K562 (cell line): ENCODE measurements at places on chromosomes 11 and 22. TPM values are rescaled to one million over a fixed set of nuclear protein-coding genes. Genes with fewer than 3 reads are reported as not detected.
A peak's percentile ranks its signal among the peaks of the same experiment; 100 is the strongest.

- H3K4me1 ChIP-seq: no peaks in the 10 kb centered on the region
- H3K27ac ChIP-seq: no peak overlapping the region
- H3K4me3 ChIP-seq: no peak overlapping the region
- DNase-seq: no peak
- H3K36me3 ChIP-seq: peaks cover 88% of the 10 kb centered on the region; the same call in 2 of the 3 replicates
These were observed 47.0 kb downstream of the APOL1 start for GRCh38 chr22:36299911-36300310.

DNA sequence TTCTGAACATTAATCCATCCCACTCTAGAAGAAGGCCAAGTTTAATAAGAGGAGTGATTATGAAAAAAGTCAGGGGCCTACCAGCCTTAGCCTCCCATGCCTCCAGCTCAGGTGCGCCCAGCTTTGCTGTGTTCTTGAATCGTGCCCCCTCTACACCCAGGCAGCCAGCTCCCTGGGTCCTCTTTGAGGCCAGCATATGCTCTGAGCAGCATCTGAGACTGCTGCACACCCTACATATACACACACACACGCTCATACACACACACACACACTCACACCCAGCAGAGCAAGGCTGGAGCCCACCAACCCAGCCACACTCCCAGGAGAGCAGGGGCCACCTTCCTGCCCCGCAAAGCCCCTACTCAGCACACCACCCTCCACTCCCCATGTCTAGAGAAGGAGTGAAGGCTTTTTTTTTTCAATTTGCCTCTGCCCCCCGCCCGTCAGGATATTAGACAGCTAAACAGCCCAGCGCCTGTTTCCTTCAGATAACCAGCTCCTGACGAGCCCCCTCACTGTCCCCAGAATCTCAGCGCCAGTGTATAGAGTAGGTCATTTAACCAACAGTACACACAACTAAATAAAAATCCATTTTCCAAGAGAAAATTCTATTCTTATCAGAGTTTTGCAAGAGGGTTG lies 121.6 kb downstream of the BUD13 start:
- no peaks in the 10 kb centered on the region for H3K27me3 ChIP-seq
- no peaks in the 10 kb centered on the region for H3K36me3 ChIP-seq

DNA sequence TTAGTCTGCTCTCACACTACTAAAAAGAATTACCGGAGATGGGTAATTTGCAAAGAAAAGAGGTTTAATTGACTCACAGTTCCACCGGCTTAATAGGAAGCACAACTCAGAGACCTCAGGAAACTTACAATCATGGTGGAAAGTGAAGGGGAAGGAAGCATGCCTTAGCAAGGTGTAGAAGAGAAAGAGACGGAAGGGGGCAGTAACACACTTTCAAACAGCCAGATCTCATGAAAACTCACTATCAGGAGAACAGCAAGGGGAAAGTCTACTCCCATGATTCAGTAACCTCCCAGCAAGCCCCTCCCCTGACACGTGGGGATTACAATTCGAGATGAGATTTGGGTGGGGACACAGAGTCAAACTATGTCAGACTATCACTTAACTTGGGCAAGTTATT lies 236.6 kb upstream of the ANO3 start:
- no peak overlapping the region for H3K4me3 ChIP-seq
- H3K36me3 ChIP-seq: no peaks in the 10 kb centered on the region
- DNase-seq: no peak

The TRIM48 gene
- total RNA-seq: not detected in 2 replicates

GRCh38 chr11:19890308-19890707 lies 177.7 kb downstream of the NAV2 start:
- no peak overlapping the region for H3K4me3 ChIP-seq
- H3K4me1 ChIP-seq: no peaks in the 10 kb centered on the region
- H3K27ac ChIP-seq: no peak overlapping the region
- peaks cover 5% of the 10 kb centered on the region; the same call in 1 of the 3 replicates for H3K27me3 ChIP-seq
- DNase-seq: no peak

GRCh38 chr11:124917115-124917637 lies 1.9 kb upstream of the HEPN1 start:
- no peak overlapping the region for H3K27ac ChIP-seq
- DNase-seq: no peak
- H3K4me3 ChIP-seq: no peak overlapping the region
- no peaks in the 10 kb centered on the region for H3K36me3 ChIP-seq

The LINC01488 gene
- not detected in 2 replicates for total RNA-seq

- H3K27me3 ChIP-seq: no peaks in the 10 kb centered on the region; the same call in 2 of the 3 replicates
- H3K4me1 ChIP-seq: no peaks in the 10 kb centered on the region
- no peak overlapping the region for H3K4me3 ChIP-seq
- H3K36me3 ChIP-seq: no peaks in the 10 kb centered on the region
These were observed 101.4 kb downstream of the DBX1 start for GRCh38 chr11:20058749-20059458.

DNA sequence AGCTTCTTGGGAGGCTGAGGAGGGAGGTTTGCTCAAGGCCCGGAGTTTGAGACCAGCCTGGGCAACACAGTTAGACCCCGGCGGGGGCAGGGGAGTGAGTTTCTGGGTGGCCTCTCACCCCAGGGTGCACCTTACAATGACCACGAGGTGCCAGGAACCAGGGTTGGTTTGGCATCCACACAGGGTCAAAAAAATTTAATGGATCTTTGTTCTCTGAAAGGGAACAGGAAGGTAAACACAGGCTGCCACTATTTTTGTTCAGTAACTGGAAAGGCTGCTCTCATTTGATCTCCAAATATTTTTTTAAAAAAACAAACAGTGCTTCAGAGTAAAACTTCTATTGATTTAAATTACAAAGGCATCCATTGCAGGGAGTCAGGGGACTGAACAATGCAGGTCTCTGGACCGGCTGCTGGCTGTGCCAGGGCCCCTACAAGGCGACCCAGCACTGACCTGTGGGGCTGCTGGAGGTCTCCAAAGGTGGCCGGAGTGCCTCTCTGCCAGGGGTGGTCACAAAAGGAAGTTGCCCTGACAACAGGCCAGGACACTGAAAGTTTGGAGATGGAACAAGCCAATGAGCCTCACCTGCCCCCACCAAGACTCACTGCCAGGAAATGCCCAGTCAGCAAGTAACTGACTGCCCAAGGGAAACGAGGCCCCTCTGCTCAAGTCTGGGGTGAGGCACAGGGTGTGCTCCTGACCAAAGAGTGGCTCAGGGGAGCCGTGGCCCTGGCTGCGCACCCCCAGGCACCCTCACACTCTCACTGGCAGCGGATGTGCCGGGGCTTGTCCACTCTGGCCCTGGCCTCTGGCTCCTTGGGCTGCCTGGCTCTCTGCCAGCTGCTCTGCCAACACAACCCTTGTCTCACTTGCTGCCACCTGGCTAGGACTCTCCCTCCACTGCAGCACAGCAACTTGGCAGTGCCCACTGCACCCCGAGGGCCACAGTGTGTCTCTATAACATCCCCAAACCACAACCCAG lies 51.8 kb downstream of the ARFGAP3 start:
- no peak for DNase-seq
- H3K36me3 ChIP-seq: peaks cover 13% of the 10 kb centered on the region; the same call in 2 of the 3 replicates
- no peak overlapping the region for H3K4me3 ChIP-seq
- no peaks in the 10 kb centered on the region for H3K27me3 ChIP-seq
- no peak overlapping the region for H3K27ac ChIP-seq

GRCh38 chr22:43238526-43239006 lies 51.6 kb upstream of the TTLL12 start:
- no peaks in the 10 kb centered on the region for H3K36me3 ChIP-seq
- no peaks in the 10 kb centered on the region for H3K27me3 ChIP-seq
- DNase-seq: no peak
- H3K27ac ChIP-seq: no peak overlapping the region
- no peak overlapping the region for H3K4me3 ChIP-seq

The BACE1 gene
- 0.18 and 0.29 TPM in 2 replicates for total RNA-seq

DNA sequence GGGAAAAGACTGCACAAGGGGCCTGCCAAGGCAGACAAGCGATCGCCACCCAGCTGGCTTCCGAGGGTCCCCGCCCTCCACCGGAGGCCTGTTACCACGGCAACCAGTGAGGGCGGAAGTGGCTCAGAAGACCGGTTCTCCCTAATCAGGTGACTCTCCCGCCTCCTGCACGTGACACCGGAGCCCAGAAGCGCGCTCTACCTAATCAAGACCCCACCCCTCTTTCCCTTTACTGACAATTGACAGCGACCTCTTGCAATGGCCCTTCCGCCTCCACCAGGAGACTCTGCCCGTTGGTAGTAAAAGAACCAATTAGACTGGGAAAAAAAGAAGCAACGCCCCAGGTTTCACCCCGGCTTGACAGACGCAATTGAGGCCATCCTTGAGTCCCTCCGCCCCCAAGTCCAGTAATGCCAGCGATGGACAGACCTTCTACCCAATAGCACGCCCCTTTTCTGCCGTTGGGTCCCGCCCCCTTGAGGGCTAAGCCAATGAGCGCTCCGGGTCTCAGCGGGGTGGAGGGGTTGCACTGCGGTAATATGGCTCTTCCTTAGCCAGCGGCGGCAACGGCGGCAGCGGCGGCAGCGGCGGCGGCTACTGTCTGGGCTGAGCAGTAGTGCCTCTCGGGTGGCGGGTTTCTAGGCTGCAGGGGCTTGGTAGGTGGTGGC lies at the start of gene UVRAG:
UVRAG (plus strand) TSS at position 534 of the 668 bp plus-strand sequence. CDS start 198 bp downstream, outside the sequence.
- H3K36me3 ChIP-seq: no peaks in the 10 kb centered on the region
- peak within 1 kb of the TSS; percentile 79 for H3K27ac ChIP-seq
- H3K27me3 ChIP-seq: no peaks in the 10 kb centered on the region
- peak within 1 kb of the TSS; percentile 87 for H3K4me3 ChIP-seq
- H3K4me1 ChIP-seq: peaks cover 28% of the 10 kb centered on the region

DNA sequence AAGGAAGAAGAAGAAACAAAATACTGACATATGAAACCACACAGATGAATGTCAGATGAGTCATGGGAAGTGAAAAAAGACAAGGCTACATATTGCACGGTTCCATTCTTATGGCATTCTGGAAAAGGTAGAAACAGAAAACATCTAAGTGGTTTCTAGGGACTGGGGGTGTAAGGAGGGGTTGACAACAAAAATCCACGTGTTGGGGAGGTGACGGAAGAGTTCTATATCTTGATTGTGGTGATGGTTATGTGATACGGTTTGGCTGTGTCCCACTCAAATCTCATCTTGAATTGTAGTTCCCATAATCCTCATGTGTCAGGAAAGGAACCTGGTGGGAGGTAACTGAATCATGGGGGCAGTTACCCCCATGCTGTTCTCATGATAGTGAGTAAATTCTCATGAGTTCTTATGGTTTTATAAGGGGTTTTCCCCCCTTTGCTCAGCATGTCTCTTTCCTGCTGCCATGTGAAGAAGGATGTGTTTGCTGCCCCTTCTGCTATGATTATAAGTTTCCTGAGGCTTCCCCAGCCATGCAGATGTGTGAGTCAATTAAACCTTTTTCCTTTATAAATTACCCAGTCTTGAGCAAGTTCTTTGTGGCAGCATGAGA lies 6.4 kb upstream of the ARFGAP3 start:
- no peak overlapping the region for H3K4me3 ChIP-seq
- no peaks in the 10 kb centered on the region for H3K4me1 ChIP-seq
- DNase-seq: no peak
- H3K27ac ChIP-seq: no peak overlapping the region
- H3K36me3 ChIP-seq: no peaks in the 10 kb centered on the region

GRCh38 chr22:27724157-27724556 lies 77.4 kb downstream of the MN1 start:
- DNase-seq: no peak
- H3K36me3 ChIP-seq: no peaks in the 10 kb centered on the region
- peaks cover 24% of the 10 kb centered on the region for H3K4me1 ChIP-seq
- no peak overlapping the region for H3K27ac ChIP-seq
- no peak overlapping the region for H3K4me3 ChIP-seq
- H3K27me3 ChIP-seq: no peaks in the 10 kb centered on the region

- H3K27me3 ChIP-seq: no peaks in the 10 kb centered on the region
- no peak overlapping the region for H3K4me3 ChIP-seq
- H3K4me1 ChIP-seq: peaks cover 2% of the 10 kb centered on the region; the same call in 2 of the 3 replicates
- H3K27ac ChIP-seq: no peak overlapping the region
- DNase-seq: no peak
These were observed 20.9 kb upstream of the DDX10 start for GRCh38 chr11:108643974-108644373.

The FAT3 gene
- total RNA-seq: 0.13 TPM in 1 of 2 replicates, not detected in the other

GRCh38 chr11:5666402-5666793 lies 18.5 kb downstream of the TRIM5 start:
- H3K36me3 ChIP-seq: peaks cover 9% of the 10 kb centered on the region; the same call in 2 of the 3 replicates
- no peak for DNase-seq
- no peak overlapping the region for H3K4me3 ChIP-seq
- H3K27ac ChIP-seq: no peak overlapping the region

The OR6A2 gene
- 0.34 and 0.35 TPM in 2 replicates for total RNA-seq

- no peaks in the 10 kb centered on the region for H3K36me3 ChIP-seq
- H3K4me3 ChIP-seq: no peak overlapping the region
These were observed 187.4 kb downstream of the MN1 start for GRCh38 chr22:27614006-27614649.

The LMO2 gene
- 87.3 and 96.2 TPM in 2 replicates for total RNA-seq

The DDI1 gene
- not detected in 2 replicates for total RNA-seq

DNA sequence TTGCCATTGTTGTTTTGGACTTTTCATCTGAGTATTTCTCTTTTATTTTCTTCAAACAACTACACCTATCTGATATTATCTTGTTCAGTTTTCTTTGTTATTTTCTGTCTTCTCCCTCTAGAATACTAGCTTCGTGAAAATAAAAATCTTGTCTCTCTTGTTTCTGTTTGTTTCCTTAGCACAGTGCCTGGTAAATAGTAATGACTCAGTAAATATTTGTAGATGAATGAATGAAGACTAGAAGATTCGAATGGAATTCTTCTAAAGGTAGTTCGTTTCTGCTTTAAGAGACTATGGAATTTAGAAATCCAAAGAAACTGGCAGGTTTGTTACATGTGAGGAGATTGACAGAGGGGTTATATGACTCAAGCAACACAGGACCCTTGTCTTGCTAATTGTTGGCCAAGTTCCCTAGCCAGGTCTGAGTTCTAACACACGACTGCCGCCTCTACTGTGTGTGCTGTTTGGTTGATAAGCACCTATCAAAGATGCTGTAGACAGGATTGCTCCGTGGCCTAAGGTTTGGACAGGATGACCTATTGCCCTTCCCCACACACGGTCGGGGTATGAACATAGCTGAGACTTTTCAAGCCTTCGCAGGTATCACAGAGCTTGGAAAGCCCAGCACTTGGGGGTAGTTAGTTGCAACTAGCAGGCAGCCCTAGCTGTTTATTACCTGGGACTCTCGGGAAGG lies 831 bp upstream of the TMEM135 start:
- peak overlapping the region; percentile 92 for H3K27ac ChIP-seq
- no peaks in the 10 kb centered on the region for H3K27me3 ChIP-seq
- DNase-seq: peak; percentile 56
- H3K4me3 ChIP-seq: peak overlapping the region; percentile 81
- peaks cover 10% of the 10 kb centered on the region for H3K4me1 ChIP-seq

- DNase-seq: no peak
- no peaks in the 10 kb centered on the region for H3K36me3 ChIP-seq
- H3K27me3 ChIP-seq: no peaks in the 10 kb centered on the region
- no peak overlapping the region for H3K27ac ChIP-seq
- H3K4me1 ChIP-seq: peaks cover 12% of the 10 kb centered on the region
These were observed 5.6 kb upstream of the PLXNB2 start for GRCh38 chr22:50313021-50313420.

DNA sequence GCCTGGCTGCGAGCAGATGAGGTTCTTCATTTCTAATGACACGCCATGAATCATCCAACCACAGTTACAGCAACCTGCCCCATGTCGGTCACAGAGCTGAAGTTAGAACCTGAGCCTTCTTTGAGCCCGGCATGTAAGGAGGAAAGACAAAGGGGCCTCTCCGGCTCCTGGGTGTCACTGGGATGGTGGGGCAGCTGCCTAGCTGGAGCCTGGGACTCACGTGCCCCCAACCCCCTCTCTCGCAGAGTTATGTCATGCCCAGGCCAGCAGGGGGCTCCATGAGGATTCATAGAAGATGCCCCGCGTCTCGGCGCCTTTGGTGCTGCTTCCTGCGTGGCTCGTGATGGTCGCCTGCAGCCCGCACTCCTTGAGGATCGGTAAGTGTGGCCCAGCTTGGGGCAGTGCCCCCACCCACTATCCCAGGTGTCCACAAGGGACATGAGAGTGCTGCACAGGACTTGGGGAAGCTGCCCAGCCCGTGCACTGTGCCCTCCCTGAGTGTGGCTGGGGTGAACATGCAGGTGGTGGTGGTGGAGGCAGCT lies 148.5 kb downstream of the GRIK4 start:
- no peaks in the 10 kb centered on the region for H3K27me3 ChIP-seq
- peak; percentile 76 for DNase-seq
- H3K4me3 ChIP-seq: no peak overlapping the region
- H3K27ac ChIP-seq: no peak overlapping the region
